HT1080 (cell line): ENCODE measurements at places on chromosomes 5 and 9. TPM values are rescaled to one million over a fixed set of nuclear protein-coding genes. Genes with fewer than 3 reads are reported as not detected.
A peak's percentile ranks its signal among the peaks of the same experiment; 100 is the strongest.

Gene ZDHHC11B
- total RNA-seq = 0.40 TPM in 1 of 2 replicates, not detected in the other

Gene MARVELD2
- total RNA-seq = 0.17 and 0.23 TPM in 2 replicates

Gene GBGT1
- 0.13 and 0.21 TPM in 2 replicates for total RNA-seq

Gene FAXDC2
- total RNA-seq = 0.90 and 1.4 TPM in 2 replicates

- DNase-seq = no peak
Observed at GRCh38 chr5:162990856-162991497, 446.4 kb upstream of the CCNG1 start.

DNA sequence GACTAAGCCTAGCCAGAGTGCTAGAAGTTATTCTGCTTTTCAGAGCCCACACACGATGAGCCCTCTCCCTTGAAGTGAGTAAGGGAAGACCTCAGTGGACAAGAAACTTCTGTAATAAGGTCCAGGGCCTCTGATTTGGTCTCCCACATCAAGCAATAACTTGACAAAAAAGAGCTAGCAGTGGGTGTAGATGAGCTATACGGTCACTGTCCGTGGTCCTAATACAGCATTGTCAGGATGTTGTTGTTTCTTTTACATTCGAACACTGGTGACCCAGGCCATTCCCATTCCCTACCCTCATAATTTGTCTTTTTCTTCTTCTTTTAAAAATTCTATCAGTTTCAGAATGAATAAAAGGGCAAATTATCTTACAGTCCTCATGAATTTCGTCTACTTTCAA, 5.2 kb downstream of the PCSK1 start:
- DNase-seq = no peak

DNA sequence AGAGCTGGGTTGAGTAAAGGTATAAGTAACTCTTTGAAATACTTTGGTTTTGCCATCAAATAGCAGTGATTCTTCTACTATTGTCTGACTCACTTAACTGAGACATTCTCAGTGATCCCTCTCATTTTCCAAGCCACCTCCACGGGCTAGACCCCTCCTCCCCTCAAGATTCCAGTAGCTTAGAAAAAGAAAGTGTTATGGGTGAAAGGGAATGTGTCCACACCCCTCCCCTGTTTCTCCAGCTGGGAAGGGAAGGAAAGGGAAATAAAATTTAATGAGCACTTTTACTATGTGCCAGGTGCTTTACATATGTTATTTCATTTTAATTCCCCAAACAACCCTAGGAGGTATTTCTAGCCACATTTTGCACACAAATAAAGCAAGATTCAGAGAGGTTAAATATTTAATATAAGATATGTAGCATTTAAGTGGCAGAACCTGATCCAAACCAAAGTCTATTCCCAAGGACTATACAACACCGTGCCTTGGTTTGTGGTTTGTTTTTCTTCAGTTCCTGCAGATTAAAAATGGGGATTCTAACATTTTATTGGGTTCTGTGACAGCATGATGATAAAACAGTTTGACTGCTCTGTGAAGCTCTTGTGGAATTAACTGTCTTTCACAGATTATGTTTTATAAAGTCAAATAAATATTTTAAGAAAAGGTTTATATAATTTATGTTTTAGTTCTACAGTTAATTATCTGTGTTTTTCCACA, 135.9 kb downstream of the ZSWIM6 start:
- DNase-seq = peak; percentile 44

DNA sequence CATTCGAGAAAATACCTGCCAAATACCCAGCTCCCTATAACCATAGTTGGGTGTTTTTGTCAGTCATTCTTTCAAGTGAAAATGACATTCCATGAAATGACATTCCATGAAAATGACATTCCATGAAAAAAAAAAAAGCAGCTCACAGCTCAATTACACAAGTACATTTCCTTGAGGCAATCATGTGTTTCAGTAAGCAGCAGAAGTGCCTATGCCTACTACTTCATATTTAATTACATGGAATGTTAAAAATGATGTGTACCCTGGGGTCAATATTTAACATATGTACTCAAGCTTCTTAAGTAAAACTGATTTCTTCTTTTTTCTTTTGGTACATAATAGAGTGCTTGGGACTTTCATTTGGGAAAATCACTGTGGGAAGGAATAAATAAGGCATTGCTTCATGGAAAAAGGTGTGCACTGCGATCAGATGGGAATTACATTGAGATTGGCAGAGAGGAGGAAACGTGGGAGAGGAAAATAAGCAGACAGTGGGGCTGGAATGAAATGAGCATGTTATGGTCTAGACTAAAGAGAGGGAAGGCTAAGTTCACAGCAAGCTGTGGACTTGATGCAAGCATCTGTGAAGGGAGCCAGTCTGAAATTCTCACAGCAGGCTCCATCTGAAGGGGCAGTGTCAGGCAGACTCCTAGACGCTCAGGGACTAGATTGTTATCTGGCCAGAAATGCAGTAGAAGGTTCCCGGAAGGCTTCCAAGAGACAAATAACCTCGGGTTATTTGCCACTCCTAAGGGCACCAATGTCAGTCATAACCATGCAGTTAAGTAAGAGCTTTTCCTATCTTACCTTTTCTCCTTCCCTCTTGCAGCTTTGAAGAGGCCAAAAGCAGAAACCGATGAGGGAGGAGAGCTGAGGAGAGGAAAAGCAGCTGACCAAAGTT, 15.2 kb upstream of the SPATA9 start:
- no peak for DNase-seq
